ENCODE measurements at places on chromosomes 1 and 21.
A peak's percentile ranks its signal among the peaks of the same experiment; 100 is the strongest.

DNA sequence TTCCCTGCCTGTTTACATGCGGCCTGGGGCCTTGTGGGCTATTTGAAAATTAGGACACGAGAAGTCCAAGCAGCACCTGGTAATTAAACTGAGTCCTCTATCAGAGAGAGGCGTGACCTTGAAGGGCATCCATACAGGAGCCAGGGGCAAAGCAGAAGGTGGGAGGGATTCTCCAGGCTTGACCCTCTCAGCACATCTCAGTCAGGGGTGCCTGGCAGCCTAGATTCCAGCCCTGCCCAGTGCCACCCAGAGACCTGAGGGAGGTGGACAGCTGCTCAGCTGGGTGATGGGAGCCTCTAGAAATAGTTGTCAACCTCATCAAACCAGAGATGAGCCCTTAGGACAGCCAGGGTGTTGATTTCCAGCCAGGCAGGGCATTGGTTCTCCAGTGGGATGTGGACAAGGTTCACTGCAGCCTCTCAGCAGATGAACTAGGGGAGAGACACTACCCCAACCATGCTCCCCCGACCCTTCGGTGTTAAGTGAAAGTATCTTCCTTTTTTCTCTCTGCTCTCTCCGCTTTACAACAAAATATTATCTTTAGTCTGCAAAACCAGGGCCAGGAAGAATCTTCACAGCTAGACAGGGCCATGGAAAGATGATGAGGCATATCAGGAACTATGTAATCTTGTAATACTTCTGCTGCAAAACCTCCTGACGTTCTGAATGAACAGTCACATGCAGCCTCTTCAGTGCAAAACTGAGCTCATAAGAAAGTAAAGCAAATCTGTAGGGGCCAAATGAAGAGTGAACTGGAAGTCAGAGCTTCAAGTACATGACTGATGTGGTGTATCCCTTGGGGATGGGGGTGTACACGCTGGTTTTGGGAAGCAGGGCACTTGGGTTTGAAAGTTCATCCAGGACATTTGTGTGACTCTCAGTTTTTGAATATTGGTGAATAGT lies 35.9 kb upstream of the ATP5PO start:
- peak; percentile 18 for DNase-seq

DNA sequence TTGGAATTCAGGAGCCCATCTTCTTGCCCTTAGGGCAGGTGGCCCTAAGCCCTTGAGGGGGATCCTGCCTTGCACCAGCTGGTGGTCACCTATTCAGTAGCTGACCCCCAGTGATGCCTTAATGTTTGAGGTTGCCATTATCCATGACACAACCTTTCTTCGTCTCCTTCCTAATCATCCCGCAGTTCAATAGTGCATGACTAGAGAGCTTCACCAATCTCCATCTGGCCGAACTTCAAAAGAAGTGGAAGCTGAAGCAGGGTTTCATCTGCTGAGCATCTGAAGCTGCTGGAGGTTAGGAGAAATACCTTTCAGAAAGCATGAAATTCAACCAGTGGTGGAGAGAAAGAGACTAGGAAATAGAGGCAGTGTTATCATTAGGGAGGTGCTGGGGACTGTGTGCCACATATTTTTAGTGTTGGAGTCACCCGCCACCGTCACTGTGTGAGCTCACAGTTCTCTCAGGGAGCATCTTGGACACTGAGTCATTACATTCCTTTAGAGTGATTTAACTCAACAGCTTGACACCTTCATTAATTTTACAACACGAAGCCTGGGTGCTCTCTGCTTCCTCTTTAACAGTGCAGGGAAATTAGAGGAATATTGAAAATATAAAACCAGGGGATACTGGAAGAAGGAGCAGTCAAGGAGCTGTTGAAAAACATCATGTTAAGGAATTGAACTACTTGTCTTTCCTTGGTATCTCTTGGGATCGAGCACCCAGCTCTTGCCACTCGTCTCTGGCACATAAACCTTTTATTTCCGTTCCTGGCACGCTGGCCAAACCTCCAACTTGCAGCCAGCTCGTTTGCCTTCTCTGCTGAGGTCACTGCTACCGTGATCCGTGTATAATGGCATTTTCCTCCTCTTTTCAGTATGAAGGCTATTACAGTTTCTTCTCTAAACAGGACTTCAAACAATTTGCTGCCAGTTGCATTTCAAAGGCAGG lies 53.6 kb downstream of the PEX14 start:
- DNase-seq, result no peak

GRCh38 chr21:14119038-14119437 lies 91.7 kb downstream of the LIPI start:
- DNase-seq, result no peak

DNA sequence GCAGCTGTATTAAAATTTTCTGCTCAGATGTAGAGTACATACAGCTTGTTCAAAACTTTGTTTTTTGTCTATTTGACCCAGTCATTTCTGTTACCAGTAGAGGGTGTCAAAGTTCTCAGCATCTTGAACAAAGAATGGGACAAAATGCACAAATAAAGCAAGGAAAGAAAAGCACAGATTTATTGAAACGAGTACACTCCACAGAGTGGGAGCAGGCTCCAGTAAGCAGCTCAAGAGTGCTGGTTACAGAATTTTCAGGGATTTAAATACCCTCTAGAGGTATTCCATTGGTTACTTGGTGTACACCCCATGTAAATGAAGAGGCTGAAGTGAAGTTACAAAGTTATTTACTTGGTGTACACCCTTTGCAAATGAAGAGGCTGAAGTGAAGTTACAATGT lies 8.9 kb upstream of the PRMT6 start:
- DNase-seq, result no peak

DNA sequence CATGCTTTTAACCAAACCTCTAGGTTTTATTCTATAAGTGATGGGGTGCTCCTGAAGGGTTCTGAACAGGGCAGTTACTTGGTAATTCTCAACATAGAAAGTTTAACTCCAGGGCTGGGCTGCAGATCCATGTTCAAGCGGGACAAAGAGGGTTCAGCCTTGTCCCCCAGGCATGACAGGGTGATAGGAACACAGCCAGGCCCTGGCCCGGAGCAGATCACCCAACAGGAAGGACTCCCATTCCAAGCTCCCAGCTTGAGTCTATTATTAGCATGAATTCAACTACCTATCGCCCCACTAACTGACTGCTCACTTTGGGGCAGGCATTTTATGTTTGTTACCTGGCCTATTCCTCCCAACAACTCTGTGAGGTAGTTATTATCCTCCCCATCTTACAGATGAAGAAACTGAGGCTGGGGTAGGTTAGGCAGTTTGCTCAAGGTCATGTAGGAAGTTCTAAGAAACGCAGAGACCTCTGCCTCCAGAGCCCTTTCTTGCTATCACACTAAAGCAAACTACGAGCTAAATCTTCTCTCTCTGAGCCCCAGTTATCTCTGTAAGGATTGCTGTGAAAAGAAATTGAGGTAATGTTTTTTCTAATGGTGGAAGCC lies 14.5 kb downstream of the ASAP3 start:
- no peak for DNase-seq

DNA sequence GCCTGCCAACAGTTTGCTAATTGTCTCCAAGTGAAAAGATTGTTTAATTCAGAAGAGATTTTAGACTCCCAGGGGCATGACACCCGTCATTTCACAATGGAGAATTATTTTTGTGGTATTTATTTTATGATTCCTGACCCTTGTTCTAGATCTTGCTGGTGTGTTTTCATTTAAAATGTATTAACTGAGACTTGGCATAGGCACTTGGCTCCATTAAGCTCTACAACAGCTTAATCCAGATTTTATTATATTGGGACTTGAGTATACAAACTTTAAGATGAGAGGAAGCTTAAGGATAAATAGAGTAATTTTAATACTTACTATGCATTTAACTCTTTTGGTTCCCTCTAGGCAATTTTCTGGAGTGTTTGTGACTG lies 101.3 kb upstream of the KCNE2 start:
- DNase-seq, result no peak

DNA sequence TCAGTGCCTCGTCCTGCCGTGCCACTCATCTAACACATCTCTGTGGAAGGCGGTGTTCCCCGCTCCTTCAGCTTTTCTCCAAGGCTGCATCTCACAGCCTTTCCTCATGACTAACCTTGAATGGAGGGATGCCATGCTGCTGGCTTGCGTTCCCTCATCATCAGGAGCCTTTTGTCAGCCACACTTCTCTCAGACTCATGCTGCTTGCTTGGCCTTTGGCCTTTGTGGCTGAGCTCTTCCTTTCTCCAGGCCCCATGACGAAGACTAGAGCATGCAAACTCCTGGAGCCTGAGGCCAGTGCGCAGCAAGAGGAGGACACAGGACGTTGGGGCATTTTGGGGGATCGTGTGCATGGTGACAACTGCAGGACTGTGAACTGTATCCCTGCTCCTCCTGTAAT lies 70.8 kb downstream of the SYT2 start:
- DNase-seq, result no peak

GRCh38 chr1:16122350-16122881 lies 33.5 kb downstream of the EPHA2 start:
- no peak for DNase-seq

- no peak for DNase-seq
Measured at GRCh38 chr1:158008630-158009029, 15.2 kb downstream of the KIRREL1 start.

DNA sequence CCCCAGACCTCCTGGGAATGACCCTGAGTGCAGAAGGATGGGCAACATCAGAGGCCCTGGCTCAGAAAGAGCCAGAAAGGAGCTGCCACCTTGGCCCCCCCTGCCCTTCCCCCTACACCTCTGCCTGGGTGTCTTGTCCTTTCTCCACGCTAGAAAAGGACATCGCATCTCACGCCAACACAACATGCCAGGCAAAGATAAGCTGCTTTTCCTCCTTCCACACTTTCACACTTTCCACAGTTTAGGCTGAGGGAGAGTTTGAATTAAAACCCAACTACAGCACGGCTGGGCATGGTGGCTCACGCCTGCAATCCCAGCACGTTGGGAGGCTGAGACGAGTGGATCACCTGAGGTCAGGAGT lies 109.5 kb downstream of the SPSB1 start:
- DNase-seq, result no peak

DNA sequence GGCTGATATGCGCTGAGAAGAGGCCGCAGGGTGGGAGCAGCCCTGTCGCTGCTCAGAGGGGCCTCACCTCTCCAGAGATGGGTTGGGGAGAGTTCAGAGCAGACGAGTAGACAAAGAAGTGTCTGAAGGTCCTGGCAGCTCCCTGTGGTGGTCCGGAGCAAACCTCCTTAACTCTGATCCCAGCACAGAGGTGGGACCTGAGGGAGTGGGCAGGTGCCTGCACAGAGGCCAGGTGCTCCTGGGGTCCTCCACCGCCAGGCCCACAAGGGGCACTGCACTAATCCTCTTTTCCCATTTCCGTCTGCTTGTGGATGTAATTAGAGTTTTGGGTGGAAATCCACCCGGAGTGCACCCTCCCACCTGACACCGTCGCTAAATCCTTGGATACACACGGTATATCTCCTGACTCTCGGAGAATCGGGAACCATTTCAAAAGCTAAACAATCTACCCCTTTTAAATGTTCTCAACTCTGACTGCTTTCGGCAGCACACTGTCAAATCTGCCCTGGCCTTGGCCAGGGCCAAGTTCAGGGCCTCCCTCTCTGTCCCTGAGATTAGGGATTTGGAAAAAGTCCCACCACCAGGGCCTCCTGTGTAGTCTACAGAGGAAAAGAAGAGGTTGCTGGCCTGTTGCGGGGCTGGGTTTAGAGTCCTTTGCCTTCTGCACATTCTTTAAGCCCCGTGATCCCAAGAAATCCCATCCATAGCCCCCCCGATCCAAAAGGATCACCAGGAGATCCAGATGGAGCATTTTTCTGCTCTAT lies 22.4 kb downstream of the CASZ1 start:
- no peak for DNase-seq

DNA sequence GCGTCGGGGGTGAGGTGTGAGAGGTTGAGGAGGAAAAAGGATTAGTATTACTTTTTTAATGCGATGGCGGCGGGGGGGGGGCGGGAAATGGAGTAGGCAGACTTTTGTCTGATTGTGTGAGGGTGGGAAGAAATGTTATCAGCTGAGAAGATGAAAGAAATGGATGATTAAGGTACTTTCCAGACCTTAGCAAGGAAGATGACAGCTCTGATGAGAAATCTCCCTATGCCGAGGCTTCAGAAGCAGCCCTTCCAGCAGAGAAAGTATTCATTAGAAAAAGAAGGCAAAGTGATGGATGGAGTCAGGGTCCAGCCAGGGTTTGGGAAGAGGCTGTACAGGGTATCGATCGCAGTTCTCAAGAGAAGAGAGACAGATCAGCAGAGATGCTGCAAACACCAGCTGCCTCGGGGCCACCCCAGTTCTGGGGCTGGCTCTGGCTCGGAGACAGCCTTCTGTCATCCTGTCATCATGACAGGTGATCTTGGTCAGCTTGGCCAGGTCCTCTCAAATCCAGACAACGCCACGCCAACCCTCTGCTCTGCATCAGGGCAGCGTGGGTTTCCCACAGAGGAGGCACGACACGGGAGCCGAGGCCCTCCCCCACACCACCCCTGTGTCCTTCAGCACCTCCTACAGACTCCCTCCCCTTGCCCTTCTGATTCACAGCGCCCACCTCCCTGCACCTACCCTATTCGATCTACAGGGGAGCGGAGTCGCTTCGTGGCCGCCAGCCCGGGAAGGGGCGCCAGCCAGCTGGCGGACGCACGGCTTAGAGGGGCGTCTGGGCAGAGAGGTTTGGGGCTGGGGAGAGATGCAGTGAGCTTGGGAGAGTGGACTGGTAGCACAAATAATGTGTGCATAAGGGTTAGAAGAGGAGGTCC lies 674 bp upstream of the ATXN7L2 start:
- peak; percentile 54 for DNase-seq

GRCh38 chr1:228755800-228756199 lies 20.5 kb downstream of the RHOU start:
- no peak for DNase-seq

GRCh38 chr1:19635646-19636045 lies 8.5 kb upstream of the NBL1 start:
- DNase-seq, result no peak

GRCh38 chr1:3453203-3453761 lies 1.2 kb upstream of the ARHGEF16 start:
- DNase-seq, result peak; percentile 77

- no peak for DNase-seq
Measured at GRCh38 chr1:168609741-168610510, 33.5 kb downstream of the XCL1 start.

GRCh38 chr1:186304982-186305949 lies 69.8 kb downstream of the TPR start:
- DNase-seq, result peak; percentile 41

GRCh38 chr1:41626146-41626545 lies 141.7 kb upstream of the EDN2 start:
- DNase-seq, result no peak

Data from CD4-positive, alpha-beta T cell treated with Interleukin-6 for 4 hours (primary cell).